DND-41 (cell line): ENCODE measurements at places on chromosomes 3 and 15.

DNA sequence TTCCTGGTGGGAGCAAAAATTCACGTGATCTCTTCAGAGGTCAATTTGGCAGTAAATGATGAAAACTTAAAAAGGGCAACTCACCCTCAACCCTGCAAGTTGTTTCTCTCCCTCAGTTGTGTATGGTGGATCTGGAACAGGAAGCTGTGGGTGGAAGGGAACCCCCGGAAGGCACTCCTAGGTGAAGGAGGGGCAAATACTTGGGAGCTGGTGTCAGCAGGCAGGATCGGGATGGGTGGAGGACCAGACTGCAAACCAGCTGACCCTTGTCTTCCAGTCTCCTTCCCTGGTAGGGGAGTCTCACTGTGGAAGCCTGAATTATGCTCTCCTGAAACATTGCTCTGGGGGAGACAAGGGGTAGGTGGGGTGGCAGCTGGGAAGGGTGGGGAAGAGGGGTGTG lies 33.5 kb downstream of the PRR23E start:
- no peak for DNase-seq
- no peak overlapping the region for H3K4me3 ChIP-seq
- peaks cover 7% of the 10 kb centered on the region for H3K4me1 ChIP-seq
- no peaks in the 10 kb centered on the region for H3K27me3 ChIP-seq

DNA sequence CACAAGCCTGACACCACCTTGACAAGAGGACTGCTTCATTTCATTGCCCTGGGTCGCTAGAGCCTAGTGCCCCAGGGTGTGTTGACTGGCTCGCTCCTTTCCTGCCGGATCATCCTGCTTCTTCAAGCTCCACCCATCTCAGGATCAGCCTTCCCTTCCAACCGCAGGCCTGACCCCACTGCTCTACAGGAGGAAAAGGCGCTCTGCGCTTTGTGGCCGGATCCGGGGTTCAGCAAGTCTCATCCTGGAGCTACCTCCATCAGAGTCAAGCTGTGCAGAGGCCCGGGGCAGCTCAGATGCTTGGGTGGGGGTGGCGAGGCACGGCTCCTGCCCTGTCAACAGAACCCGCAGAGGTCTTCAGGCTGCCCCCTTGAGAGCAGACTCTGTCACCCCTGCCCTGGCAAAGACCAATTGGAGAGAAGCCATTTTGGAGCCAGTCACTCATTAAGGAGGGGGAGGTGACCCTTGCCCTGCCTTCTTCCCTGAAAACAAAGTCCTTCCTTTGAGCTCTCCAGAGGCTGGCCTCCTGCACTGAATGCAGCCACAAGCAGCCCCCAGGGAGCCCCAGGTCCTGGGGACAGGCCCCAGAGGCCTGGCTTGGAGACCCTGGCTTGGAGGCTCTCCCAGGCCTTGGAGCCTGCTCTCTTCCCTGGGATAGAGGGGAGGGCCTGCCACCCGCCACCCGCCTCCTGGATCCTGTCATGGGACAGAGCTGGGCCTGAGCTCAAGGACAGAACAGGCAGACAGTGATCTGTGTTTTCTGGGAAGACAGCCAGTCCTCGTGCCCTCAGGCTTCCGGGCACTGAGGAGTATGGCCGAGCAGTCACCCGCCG lies 80.3 kb downstream of the CPN2 start:
- H3K27me3 ChIP-seq: no peaks in the 10 kb centered on the region
- no peaks in the 10 kb centered on the region for H3K4me1 ChIP-seq
- 0 out of 2 replicates have a peak overlapping the region, but pooled peaks have one; percentile 34 for H3K27ac ChIP-seq
- H3K4me3 ChIP-seq: no peak overlapping the region
- no peak for DNase-seq

DNA sequence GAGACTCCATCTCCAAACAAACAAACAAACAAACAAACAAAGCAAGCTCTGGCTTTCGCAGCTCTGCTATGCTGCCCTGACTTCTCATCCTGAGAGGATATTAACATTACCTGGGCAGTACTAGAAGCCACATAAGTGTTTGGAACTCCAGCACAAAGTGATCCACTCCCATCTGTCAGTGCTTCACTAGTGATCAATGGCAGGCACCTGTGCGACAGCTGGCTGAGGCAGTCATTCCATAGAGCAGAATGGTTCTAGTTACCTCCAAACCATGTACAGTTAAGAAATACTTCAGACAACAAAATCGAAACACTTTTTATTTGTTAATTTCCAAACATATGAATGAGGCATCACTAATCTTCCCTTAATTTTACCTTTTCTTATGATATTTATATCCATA lies 2.8 kb upstream of the MB21D2 start:
- H3K27me3 ChIP-seq: peaks cover 30% of the 10 kb centered on the region
- H3K36me3 ChIP-seq: no peaks in the 10 kb centered on the region
- no peak overlapping the region for H3K4me3 ChIP-seq
- H3K4me1 ChIP-seq: no peaks in the 10 kb centered on the region
- no peak for DNase-seq
- no peak overlapping the region for H3K27ac ChIP-seq

DNA sequence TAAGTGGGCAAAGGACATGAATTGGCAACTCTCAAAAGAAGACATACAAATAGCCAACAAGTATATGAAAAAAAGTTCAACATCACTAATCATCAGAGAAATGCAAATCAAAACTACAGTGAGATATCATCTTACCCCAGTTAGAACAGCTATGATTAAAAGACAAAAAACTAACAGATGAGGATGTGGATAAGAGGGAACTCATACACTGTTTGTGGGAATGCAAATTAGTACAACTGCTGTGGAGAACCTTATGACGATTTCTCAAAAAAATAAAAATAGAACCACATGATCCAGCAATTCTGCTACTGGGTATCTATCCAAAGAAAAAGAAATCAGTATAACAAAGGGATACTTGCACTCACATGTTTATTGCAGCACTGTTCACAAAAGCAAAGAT lies 28.6 kb downstream of the NEK10 start:
- no peak for DNase-seq
- no peak overlapping the region; the same call in 1 of the 2 replicates for H3K27ac ChIP-seq
- H3K36me3 ChIP-seq: no peaks in the 10 kb centered on the region

GRCh38 chr3:8087951-8088350 lies 413.7 kb upstream of the LMCD1 start:
- H3K27ac ChIP-seq: no peak overlapping the region
- no peak overlapping the region for H3K4me3 ChIP-seq
- no peak for DNase-seq
- H3K27me3 ChIP-seq: no peaks in the 10 kb centered on the region
- no peaks in the 10 kb centered on the region for H3K4me1 ChIP-seq

- DNase-seq: peak; percentile 66
- H3K27ac ChIP-seq: peak overlapping the region; percentile 99
- peaks cover 45% of the 10 kb centered on the region for H3K4me1 ChIP-seq
- peak overlapping the region; percentile 36; the same call in 1 of the 2 replicates for H3K4me3 ChIP-seq
Measured at GRCh38 chr3:4977001-4977852, 2.0 kb upstream of the BHLHE40 start.

DNA sequence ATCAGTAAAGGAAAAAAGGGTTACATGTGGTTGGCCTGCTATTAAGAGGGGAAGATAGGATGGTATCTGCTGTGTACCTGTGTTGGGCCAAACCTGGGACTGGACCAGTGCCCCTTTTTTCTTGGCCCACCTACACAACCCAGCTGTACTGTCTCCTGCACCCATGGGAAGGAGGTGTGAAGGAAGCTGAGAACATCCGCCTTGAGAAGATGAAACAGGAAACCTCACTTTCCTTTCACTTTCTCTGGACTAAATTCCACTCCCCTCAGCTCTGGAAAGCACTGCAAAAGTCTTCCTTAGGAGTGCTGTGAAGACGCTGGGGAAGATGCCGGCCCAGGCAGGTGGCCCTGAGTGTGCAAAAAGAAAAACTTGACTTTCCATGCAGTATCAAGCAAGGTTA lies 37.6 kb downstream of the LRRN1 start:
- no peak overlapping the region for H3K4me3 ChIP-seq
- no peak overlapping the region for H3K27ac ChIP-seq
- DNase-seq: no peak
- no peaks in the 10 kb centered on the region for H3K36me3 ChIP-seq

DNA sequence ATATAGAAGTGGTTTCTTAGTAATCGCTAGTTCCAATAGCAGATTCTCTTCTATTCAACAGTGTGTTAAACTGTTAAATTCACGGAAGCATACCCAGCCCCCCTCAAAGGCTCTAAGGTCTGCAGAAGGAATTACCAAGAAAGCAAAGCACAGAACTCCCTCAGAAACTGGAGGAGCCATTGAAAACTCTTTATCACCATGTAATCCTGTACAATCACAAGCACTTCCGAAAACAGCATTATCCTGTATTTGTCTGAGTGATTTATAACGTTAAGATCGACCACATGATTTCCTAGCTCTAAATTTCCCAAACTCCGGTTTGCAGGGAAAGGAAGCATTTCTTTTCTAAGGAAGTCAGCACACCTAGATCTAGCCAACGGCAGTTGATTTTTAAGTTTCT lies 20.0 kb downstream of the MYO1E start:
- no peak overlapping the region for H3K4me3 ChIP-seq
- no peaks in the 10 kb centered on the region for H3K36me3 ChIP-seq
- no peaks in the 10 kb centered on the region for H3K4me1 ChIP-seq
- H3K27ac ChIP-seq: no peak overlapping the region
- H3K27me3 ChIP-seq: peaks cover 19% of the 10 kb centered on the region

GRCh38 chr3:134106580-134106979 lies 76.9 kb upstream of the SLCO2A1 start:
- no peak overlapping the region for H3K27ac ChIP-seq
- DNase-seq: no peak
- H3K4me1 ChIP-seq: no peaks in the 10 kb centered on the region
- no peaks in the 10 kb centered on the region for H3K27me3 ChIP-seq
- H3K36me3 ChIP-seq: no peaks in the 10 kb centered on the region
- no peak overlapping the region for H3K4me3 ChIP-seq

- H3K27me3 ChIP-seq: peaks cover 6% of the 10 kb centered on the region
- H3K4me3 ChIP-seq: no peak overlapping the region
- no peak overlapping the region for H3K27ac ChIP-seq
- no peaks in the 10 kb centered on the region for H3K36me3 ChIP-seq
Measured at GRCh38 chr15:60758961-60759729, 280.2 kb upstream of the ICE2 start.

- H3K27ac ChIP-seq: no peak overlapping the region
- H3K4me1 ChIP-seq: peaks cover 4% of the 10 kb centered on the region; the same call in 1 of the 2 replicates
- H3K27me3 ChIP-seq: no peaks in the 10 kb centered on the region
- no peak overlapping the region for H3K4me3 ChIP-seq
Measured at GRCh38 chr15:78949461-78949860, 4.6 kb upstream of the CTSH start.

- no peaks in the 10 kb centered on the region for H3K27me3 ChIP-seq
- H3K27ac ChIP-seq: no peak overlapping the region
- no peaks in the 10 kb centered on the region for H3K4me1 ChIP-seq
- DNase-seq: no peak
- H3K36me3 ChIP-seq: no peaks in the 10 kb centered on the region
Measured at GRCh38 chr3:53978386-53978785, 86.7 kb upstream of the SELENOK start.

GRCh38 chr3:182078316-182078715 lies 366.6 kb downstream of the SOX2 start:
- no peaks in the 10 kb centered on the region for H3K36me3 ChIP-seq
- H3K4me3 ChIP-seq: no peak overlapping the region
- H3K4me1 ChIP-seq: no peaks in the 10 kb centered on the region
- no peaks in the 10 kb centered on the region for H3K27me3 ChIP-seq
- H3K27ac ChIP-seq: no peak overlapping the region

GRCh38 chr3:167109746-167110145 lies 270.4 kb downstream of the ZBBX start:
- no peaks in the 10 kb centered on the region for H3K36me3 ChIP-seq
- no peaks in the 10 kb centered on the region for H3K4me1 ChIP-seq
- no peaks in the 10 kb centered on the region for H3K27me3 ChIP-seq
- no peak for DNase-seq
- no peak overlapping the region for H3K4me3 ChIP-seq

DNA sequence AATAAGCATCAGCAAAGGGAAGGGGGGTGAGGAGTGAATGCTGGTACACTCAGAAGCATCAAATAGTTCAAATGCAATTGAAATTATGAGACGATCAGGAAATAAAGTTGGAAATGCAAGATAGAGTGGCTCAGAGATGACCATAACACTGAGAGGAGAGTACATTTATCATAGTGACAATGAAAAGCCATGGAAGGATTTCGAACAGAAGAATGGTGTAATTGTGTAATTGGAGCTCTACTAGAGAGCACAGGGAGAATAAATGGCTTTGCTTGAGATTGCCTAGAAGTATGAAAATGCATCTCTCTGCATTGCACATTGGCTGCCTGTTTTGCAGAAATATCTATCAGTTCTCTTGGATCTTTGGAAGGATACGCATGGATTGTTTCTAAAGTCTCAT lies 163.3 kb downstream of the TP63 start:
- peaks cover 2% of the 10 kb centered on the region for H3K27me3 ChIP-seq
- H3K4me1 ChIP-seq: no peaks in the 10 kb centered on the region
- H3K27ac ChIP-seq: no peak overlapping the region
- DNase-seq: no peak
- no peaks in the 10 kb centered on the region for H3K36me3 ChIP-seq

GRCh38 chr15:56244038-56244810 lies 545 bp upstream of the RFX7 start:
- H3K27me3 ChIP-seq: no peaks in the 10 kb centered on the region
- H3K4me1 ChIP-seq: peaks cover 47% of the 10 kb centered on the region
- H3K27ac ChIP-seq: peak overlapping the region; percentile 97

- H3K36me3 ChIP-seq: no peaks in the 10 kb centered on the region
- no peak for DNase-seq
- no peak overlapping the region for H3K27ac ChIP-seq
- no peak overlapping the region for H3K4me3 ChIP-seq
Measured at GRCh38 chr15:100681335-100681746, 79.0 kb downstream of the ASB7 start.

DNA sequence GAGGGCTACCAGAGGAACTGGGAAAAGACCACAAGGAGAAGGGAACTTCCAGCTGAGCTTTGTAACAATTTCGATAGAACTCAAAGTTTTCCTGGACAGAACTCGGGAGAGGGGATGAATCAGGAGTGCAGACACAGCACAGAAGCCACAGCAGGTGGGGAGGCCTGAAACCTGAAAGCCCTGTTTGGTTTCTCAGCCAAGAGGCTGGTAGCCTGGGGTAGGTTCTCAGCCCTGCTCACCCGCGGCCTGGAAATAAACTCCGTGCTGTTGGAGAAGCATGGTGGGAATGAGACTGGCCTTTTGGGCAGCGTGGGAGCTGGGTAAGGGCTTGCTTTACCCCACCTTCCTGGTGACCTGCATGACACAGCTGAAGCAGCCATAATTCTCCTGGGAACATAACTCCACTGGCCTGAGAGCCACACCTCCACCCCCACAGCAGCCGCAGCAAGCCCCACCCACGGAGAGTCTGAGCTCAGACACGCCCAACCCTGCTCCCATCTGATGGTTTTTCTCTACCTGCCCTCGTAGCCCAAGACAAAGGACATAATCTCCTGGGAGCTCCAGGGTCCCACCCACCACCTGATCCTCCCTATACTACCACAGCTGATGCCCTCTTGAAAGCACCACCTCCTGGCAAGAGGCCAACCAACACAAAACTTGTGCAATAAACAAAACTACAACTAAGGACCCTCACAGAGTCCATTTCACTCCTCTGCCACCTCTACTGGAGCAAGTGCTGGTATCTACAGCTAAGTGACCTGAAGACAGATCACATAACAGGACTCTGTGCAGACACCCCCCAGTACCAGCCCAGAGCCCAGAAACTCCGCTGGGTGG lies 52.5 kb upstream of the CHRM5 start:
- no peaks in the 10 kb centered on the region for H3K4me1 ChIP-seq
- no peak for DNase-seq
- H3K27me3 ChIP-seq: no peaks in the 10 kb centered on the region
- H3K27ac ChIP-seq: no peak overlapping the region
- H3K4me3 ChIP-seq: no peak overlapping the region

GRCh38 chr3:15820911-15821310 lies 23.1 kb upstream of the ANKRD28 start:
- no peak overlapping the region for H3K4me3 ChIP-seq
- no peaks in the 10 kb centered on the region for H3K36me3 ChIP-seq
- no peaks in the 10 kb centered on the region for H3K27me3 ChIP-seq
- no peak for DNase-seq
